ENCODE measurements at places on chromosomes 1 and 21. TPM values are rescaled to one million over a fixed set of nuclear protein-coding genes. Genes with fewer than 3 reads are reported as not detected.

TGFB2 gene
- not detected for total RNA-seq

HTR1D gene
- total RNA-seq: not detected

SHISAL2A gene
- 75.6 TPM for total RNA-seq

RHBDL2 gene
- not detected for total RNA-seq

IGSF9 gene
- not detected for total RNA-seq

SPRR3 gene
- total RNA-seq: not detected

LCE1C gene
- total RNA-seq: not detected

SH3D21 gene
- 3.3 TPM for total RNA-seq

Measured in CD4-positive, alpha-beta memory T cell (primary cell).